ENCODE measurements at places on chromosomes 13 and 19. TPM values are rescaled to one million over a fixed set of nuclear protein-coding genes. Genes with fewer than 3 reads are reported as not detected.

DNA sequence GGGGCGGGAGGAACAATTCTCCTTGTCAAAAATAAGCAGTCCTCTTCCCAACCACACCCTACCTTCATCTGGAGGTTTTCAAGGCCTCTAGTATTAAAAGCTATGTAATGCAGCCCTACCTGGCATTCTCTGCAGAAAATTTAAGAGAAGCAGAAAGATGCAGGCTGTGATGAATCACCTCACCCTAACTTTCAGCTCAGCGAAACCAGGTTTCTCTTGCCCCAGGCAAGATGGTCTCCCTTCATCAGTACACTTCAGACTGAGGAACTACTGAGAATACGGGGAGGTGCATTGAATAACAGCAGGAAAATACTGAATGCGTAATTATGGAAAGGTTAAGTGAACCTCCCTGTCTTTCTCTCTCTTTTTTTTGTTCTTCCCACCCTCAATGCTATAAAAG lies 437.6 kb upstream of the KLF12 start:
- DNase-seq: no peak

GRCh38 chr19:41570639-41571112 lies 5.3 kb upstream of the CEACAM21 start:
- DNase-seq: peak; percentile 78

DNA sequence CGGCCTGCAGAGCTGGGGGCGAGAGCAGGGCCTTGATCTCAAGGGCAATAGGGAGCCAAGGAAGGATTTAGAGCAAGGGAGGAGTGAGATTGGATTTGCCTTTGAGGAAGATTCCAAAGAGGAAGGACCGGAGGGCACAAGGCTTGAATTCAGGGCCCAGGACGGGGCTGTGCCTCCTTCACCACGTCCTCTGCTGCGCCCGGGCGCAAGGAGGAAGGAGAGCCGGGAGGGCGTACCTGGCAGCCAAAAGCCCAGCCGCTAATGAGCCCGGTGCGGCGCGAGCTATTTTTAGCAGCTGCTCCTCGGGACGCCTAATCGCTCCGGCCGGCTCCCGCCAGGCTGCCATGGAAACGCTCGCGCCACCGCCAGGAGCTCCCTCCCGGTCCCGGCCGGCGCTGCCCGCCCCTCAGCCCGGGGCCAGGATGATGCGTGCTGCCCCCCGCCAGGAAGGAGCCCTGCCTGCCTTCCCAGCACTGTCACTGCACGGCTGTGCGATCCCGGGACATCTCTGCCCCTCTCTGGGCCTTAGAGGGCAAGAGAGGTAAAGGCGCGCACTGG lies 31.3 kb downstream of the TINCR start:
- peak; percentile 70 for DNase-seq

GRCh38 chr13:70856711-70857110 lies 748.5 kb upstream of the KLHL1 start:
- no peak for DNase-seq

- DNase-seq: no peak
Measured at GRCh38 chr19:30488191-30488590, 116.0 kb downstream of the ZNF536 start.

The CABP5 gene
- not detected for polyA plus RNA-seq

The ZNF416 gene
- polyA plus RNA-seq: 2.2 TPM

- DNase-seq: no peak
Measured at GRCh38 chr13:97658556-97658955, 224.6 kb downstream of the RAP2A start.

GRCh38 chr13:58978331-58978730 lies 1185.4 kb downstream of the DIAPH3 start:
- DNase-seq: no peak

DNA sequence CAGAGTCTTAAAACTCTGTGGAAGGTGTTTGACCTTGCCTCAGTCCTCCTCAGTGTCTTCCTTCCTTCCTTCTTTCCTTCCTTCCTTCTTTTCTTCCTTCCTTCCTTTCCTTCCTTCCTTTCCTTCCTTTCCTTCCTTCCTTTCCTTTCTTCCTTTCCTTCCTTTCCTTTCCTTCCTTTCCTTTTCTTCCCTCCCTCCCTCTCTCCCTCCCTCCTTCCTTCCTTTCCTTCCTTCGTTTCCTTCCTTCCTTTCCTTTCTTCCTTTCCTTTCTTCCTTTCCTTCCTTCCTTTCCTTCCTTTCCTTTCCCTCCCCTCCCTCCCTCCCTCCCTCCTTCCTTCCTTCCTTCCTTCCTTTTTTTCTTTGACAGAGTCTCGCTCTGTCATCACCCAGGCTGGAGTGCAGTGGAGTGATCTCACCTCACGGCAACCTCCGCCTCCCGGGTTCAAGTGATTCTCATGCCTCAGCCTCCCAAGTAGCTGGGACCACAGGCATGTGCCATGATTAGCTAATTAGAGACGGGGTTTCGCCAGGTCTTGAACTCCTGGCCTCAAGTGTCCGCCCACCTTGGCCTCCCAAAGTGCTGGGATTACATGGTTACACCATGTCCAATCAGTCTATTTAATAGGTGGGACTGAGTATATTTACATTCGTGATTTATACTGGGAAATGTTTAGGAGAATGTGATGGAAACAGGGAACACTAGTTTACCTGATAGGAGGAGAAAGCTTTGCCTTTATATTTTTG lies 16.3 kb downstream of the ZNF507 start:
- no peak for DNase-seq

GRCh38 chr19:2059422-2060201 lies 8.6 kb upstream of the MKNK2 start:
- peak; percentile 89 for DNase-seq

DNA sequence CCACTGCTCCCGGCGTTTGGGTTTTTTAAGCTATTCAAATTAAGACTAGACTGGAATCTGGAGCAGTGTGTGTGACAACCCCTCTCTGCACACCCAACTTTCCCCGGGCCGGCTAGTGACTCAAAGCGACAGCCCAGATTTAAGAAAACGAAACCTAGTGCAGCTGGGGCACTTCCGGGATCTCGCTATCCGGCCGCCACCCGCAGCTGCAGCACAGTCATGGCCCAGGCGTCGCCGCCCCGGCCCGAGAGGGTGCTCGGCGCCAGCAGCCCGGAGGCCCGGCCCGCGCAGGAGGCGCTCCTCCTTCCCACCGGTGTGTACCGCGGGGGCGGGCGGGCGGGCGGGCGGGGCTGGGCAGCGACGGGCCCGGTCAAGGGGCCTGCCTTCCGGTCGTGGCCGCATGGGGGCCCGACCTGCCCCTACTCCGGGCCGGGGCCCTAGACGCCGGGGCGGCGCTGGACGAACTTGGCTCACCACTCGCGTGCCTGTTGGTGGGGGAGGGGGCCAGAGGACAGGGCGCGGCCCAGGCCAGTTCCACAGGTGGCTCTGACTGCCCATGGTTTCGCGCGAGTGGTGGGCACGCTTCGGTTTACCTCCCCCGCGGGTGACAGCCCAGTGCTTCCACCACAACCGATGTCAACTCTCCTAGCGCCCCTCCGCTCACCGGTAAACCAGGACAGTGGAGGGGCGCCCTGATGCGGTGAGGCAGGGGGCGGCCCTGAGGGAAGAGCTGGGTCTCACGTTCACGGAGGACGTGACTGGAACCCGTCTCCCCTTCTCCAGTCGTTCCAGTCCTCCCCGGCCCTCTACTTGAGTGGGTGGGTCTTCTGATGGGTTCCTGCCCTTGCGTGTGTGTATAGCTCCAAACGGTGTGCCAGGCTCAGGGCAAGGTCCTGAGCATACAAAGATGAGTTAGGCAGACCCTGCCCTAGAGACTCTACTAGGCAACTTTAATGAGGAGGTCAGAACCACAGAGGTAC lies at the start of gene PHF11:
Gene PHF11 (plus strand): TSS at position 171 of the 980 bp plus-strand sequence. CDS start 49 bp downstream, at position 220.
- DNase-seq: peak; percentile 89

- peak; percentile 94 for DNase-seq
Measured at GRCh38 chr19:6739390-6739882, at the start of gene TRIP10. Gene TRIP10, plus strand, starts transcription at chr19:6739680. Its CDS starts 82 bp downstream, at chr19:6739762.

The SPINT2 gene
- polyA plus RNA-seq: 616 TPM

The SIGLEC8 gene
- polyA plus RNA-seq: 0.60 TPM

The CEACAM1 gene
- polyA plus RNA-seq: 148 TPM

GRCh38 chr13:96629331-96629730 lies 364.9 kb downstream of the OXGR1 start:
- no peak for DNase-seq

The OR7C1 gene
- not detected for polyA plus RNA-seq

DNA sequence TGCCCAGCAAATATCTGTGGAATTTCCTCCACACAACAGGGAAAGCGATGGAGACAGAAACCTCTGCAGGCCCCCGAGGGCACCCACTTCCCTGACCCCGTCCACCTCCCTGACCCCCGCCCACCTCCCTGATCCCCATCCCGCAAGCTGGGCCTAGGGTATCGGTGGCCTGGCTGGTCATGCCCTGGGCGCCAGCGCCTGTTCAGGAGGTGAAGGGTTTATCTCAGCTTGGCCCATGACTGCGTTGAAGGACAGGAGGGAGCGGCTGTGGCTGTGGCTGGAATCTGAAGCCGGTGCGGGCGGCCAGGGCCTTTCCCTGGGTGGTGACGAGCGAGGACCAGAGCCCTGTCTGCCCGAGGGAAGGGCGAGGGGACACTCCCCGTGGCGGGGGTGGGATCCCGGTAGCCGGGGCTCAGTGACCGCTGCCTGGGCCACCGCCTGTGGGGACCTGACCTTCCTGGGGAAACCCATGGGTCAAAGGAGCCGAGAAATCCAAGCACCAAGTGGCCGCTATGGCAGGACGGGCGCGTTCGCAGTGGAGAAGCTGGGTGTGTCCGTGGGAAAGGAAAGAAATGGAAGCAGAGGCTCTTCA lies 20.7 kb downstream of the GAS6 start:
- DNase-seq: no peak

DNA sequence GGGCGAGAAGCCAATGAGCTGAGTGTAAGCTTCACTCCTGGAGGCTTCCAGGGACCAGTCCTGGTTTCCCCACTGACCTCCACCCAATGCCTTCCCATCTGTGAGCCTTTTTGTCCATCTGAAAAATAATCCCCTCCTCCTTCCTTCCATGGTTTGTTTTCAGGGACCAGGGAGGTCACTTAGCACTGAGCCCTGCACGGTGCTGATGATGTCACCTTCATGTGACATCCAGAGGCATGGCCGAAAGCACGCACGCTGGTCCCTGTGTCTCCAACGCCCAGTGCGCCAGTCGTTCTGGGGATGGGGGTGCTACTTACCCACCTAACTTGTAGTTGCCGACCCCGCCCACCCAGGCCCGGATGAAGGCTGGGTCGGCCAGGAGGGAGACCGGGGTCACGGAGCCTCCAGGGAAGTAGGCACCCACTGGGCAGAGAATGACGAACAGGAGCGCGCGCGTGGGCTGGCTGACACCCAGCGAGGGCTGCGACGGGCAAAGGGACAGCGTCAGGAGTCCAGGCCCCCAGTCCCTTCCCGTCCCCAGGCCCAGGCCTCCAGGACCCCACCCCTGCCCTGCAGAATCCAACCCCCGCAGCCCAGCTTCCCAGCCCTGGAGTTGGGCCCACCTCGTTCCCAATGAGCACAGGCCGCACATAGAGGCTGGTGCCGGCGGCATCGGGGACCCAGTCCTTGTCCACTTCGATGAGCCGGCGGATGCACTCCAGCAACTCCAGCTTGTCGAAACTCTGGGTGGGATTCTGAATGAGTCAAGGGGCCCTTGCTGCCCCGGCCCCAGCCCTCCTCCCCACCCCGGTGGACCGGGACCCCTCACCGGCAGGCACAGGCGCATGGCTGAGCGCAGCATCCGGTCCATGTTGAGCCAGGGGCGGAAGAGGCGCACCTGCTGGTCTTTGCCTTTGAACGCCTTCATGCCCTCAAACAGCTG lies 11.2 kb downstream of the BCAT2 start:
- DNase-seq: no peak

GRCh38 chr13:39862900-39863299 lies 207.4 kb downstream of the COG6 start:
- no peak for DNase-seq

The CYP2A7 gene
- polyA plus RNA-seq: not detected

- no peak for DNase-seq
Measured at GRCh38 chr13:32535115-32535514, 3.5 kb downstream of the N4BP2L2 start.

DNA sequence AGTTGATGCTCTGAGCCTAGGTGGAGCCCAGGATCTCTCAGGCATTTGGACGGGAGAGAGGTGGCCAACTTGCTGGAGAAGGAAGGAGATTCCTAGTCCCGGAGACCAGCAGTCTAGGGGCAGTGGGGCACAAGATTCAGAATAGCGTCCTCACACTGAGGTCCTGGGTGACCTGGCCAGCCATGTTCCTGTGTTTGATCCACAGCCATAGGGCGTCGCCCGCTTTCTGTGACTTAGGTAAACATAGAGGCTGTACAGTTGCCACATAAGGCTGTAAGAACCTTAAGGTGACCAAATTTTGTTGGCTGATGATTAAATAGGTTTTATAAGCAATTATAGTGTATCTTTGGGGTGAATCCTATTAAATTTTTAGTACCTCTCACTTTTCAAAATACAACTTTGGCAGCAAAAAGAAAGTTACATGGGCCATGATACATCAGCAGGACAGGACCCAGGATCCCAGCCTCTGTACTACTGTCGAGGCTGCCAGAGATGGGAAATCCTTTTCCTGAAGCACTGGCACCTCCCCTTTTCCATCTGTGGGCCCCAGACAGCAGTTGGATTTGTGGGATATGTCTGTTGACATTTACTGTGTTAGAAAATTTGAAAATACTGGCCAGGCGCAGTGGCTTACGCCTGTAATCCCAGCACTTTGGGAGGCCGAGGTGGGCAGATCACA lies 37.5 kb downstream of the TSSK6 start:
- no peak for DNase-seq

DNA sequence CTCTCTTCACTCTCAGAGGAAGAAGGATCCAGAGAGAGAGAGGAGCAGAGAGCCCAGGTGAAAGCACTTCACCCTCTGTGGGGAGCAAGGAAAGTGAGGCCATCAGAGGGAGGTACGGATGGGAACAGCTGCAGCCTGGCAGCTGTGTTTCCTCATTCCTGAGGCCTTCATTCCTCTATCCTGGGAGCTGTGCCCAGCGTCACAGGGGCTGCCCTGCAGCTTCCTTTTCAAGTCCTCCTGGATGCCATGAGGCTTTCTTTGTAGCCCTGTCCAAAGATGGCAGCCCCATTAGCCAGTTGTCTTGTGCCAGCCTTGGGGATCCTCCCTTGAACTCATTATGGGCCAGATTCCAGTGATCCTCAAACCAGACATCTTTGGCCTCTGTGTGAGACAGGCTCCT lies 76.8 kb upstream of the PCDH8 start:
- no peak for DNase-seq

DNA sequence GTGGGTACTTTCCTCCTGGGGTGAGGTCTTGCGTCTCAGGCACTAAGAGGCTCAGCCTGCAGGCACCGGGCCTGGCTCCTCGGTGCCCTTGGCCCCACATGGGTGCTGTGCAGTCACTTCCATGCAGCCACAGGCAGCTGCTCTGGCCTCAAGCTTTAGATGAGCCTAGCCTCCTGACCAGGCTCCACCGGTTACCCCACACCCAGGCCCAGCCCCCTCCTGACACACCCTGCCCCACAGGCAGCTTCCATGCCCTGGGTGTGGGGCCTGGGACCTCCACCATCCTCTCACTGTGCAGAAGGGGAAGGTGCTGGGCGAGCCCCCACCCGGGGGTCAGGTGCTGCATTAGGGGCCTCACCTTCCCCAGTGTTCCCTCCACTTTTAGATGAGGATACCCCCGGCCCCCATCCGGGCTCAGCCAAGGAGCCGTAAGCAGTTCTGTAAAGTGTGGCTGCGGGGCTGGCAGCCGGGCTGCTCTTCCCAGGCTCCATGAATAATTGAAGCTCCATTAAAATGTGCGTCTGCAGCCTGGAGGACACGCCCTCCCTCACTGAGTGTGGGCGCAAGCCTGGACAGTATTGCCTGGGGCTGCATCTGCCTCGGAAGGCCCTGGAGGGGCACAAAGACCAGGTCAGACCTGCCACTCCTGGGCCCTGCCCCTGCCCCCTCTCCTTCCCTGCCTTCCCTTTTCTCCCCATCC lies 72.5 kb upstream of the KCTD15 start:
- DNase-seq: no peak

The LILRA6 gene
- 1.2 TPM for polyA plus RNA-seq

- no peak for DNase-seq
Measured at GRCh38 chr13:111213964-111214726, 99.0 kb downstream of the ARHGEF7 start.

The LGALS14 gene
- polyA plus RNA-seq: not detected

Measured in sigmoid colon (tissue), 7 donors.